Skin of body (tissue), 3 donors: ENCODE measurements at places on chromosomes 4 and X. TPM values are rescaled to one million over a fixed set of nuclear protein-coding genes. Genes with fewer than 3 reads are reported as not detected.

GYG2 gene
- total RNA-seq, result 10.7 TPM

CTSO gene
- total RNA-seq, result 19.6 TPM

PAGE2B gene
- 0.49 TPM for total RNA-seq

THAP9 gene
- total RNA-seq, result 10.9 TPM

GABRQ gene
- 0.79 TPM for total RNA-seq

VCX3A gene
- total RNA-seq, result not detected

TKTL2 gene
- not detected for total RNA-seq

ADGRG2 gene
- total RNA-seq, result 2.4 TPM

GLRB gene
- total RNA-seq, result 2.4 TPM

LRP2BP gene
- 1.9 TPM for total RNA-seq

FGB gene
- not detected for total RNA-seq

CSAG1 gene
- not detected for total RNA-seq

AVPR2 gene
- total RNA-seq, result 0.89 TPM

DHX15 gene
- 187 TPM for total RNA-seq

CXorf49 gene
- total RNA-seq, result not detected
